ENCODE measurements at places on chromosomes 7 and 10. TPM values are rescaled to one million over a fixed set of nuclear protein-coding genes. Genes with fewer than 3 reads are reported as not detected.

TEX36 gene
- total RNA-seq = not detected

ZMYND11 gene
- 60.4 TPM for total RNA-seq

SLC13A4 gene
- 0.36 TPM for total RNA-seq

GOLGA7B gene
- not detected for total RNA-seq

SH2B2 gene
- total RNA-seq = 2.1 TPM

ZNF680 gene
- total RNA-seq = 14.7 TPM

PPP1R9A gene
- total RNA-seq = under 0.01 TPM

MMRN2 gene
- 1.1 TPM for total RNA-seq

PDZD7 gene
- 0.72 TPM for total RNA-seq

EEF1AKMT2 gene
- total RNA-seq = 20.3 TPM

OGDHL gene
- under 0.01 TPM for total RNA-seq

SUN3 gene
- not detected for total RNA-seq

UCMA gene
- not detected for total RNA-seq

GRID1 gene
- not detected for total RNA-seq

NKX1-2 gene
- total RNA-seq = not detected

PRSS1 gene
- total RNA-seq = not detected

PLA2G12B gene
- not detected for total RNA-seq

MGAM2 gene
- total RNA-seq = not detected

HILPDA gene
- total RNA-seq = 10.9 TPM

MIOS gene
- 42.1 TPM for total RNA-seq
